Midbrain (tissue), 1 donor: ENCODE measurements at places on chromosomes 3 and 15.

DNA sequence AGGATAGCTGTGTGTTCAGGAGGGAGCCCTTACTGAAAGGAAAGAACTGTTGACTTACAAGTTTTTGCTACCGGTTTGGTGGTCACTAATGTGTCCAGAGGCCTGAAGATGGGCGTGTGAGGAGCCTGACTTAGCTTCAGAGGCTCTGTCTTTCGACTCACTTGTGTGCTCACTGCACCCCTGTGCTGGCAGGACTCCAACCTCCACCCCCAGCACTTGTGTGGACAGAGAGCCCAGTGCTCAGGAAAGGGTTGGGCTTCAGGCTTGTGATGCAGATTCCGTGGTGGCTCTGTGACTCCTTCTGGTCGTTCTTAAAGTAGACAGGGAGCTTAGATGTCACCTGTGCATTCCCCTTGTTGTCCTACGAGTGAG, 100.9 kb downstream of the PGPEP1L start:
- no peak for DNase-seq

GRCh38 chr3:8827641-8828040, 58.2 kb upstream of the OXTR start:
- no peak for DNase-seq

GRCh38 chr3:58462829-58463180, 29.1 kb upstream of the KCTD6 start:
- no peak for DNase-seq

DNA sequence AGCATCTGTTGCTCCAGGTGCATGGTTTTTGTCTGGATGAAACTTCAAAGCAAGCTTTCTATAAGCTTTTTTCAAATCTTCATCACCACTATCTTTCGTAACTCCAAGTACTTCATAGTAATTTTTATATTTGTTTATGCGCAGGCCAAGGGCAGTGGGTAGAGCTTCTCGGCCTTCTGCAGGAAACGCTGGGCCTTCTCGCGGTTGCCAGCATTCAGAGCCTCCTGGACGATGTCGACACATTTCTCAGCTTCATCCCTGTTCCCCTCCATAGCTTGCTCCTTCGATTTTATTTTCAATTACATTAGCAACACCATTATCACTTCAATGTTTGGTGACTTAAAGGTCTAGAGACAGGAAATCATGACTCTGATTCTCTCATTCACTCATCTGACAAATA, 20.2 kb downstream of the DENND4A start:
- DNase-seq, result no peak

- DNase-seq, result no peak
These were observed 122.1 kb upstream of the TMEM108 start for GRCh38 chr3:132916096-132916495.

GRCh38 chr3:153356908-153357307, 194.9 kb downstream of the RAP2B start:
- DNase-seq, result no peak

- no peak for DNase-seq
These were observed 67.2 kb downstream of the UMPS start for GRCh38 chr3:124797426-124797945.

GRCh38 chr3:78941587-78941986, 826.2 kb downstream of the ROBO1 start:
- no peak for DNase-seq

DNA sequence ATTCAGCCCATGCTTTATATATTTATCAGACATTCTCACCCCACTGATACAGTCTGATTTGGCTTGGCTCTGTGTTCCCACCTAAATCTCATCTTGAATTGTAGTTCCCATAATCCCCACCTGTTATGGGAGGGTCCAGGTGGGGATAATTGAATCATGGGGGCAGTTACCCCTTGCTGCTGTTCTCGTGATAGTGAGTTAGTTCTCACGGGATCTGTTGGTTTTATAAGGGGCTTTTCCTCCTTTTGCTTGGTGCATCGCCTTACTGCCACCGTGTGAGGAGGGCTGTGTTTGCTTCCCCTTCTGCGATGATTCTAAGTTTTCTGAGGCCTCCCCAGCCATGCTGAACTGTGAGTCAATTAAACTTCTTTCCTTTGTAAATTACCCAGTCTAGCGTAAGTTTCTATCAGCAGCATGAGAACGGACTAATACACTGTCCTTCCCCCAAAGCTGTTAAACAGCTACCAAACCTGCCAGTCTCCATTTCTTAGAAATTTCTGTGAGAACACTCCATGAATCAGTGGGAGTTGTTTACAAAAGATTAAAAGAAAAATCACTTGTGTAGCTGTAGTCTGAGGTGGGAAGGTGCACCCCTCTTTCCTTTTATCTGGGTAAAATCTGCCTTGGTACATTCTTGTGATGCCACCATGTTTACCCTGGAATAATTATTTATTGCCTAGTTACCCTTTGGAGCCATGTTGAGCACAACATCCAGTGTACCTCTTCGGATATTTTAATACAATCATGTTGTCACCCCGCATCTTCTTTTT, 160.5 kb downstream of the THSD4 start:
- no peak for DNase-seq

GRCh38 chr3:71641674-71642073, 58.1 kb upstream of the FOXP1 start:
- no peak for DNase-seq

- DNase-seq, result no peak
These were observed 85.5 kb upstream of the CDV3 start for GRCh38 chr3:133487920-133488540.

GRCh38 chr3:170078620-170079281, 41.0 kb downstream of the GPR160 start:
- DNase-seq, result no peak

- DNase-seq, result no peak
These were observed 79.3 kb upstream of the OXTR start for GRCh38 chr3:8848696-8849131.

DNA sequence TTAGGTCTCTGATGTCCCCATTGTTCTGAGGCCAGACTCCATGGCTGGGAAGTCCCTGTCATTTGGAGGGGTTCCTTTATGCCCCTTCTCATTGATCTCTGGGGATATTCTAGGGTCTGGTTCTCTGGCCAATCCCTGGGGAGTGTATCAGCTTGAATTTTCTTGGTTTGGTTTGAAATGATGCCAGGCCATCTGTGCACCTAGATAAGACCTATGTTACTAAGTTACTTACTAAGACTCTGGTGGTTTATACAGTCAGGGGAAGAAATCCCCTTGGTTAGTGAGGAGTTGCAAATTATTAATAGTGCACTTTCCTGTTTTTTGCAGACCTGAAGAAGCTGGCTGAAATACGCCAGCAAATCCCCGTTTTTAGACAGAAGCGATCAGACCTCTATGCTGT, 20.3 kb downstream of the NIT2 start:
- DNase-seq, result no peak

DNA sequence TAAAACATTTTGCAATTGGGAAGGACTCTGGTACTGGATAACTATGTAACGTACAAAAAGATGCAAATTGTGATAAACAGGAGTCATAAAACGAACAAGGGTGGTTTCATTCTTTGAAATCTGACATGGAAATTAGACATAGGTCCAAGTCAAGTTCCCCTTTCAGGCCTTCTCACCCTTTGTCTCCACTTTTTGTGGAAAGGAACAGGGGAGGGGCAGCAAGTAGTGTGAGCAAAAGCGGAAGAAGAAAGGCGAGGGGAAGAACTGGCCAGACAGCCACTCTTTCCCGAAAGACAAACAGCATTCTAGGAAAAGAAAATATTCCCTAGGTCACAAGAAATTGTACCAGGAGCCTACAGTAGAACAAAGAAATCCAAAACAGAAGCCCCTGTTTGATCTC, 52.6 kb downstream of the MCF2L2 start:
- peak; percentile 35 for DNase-seq

DNA sequence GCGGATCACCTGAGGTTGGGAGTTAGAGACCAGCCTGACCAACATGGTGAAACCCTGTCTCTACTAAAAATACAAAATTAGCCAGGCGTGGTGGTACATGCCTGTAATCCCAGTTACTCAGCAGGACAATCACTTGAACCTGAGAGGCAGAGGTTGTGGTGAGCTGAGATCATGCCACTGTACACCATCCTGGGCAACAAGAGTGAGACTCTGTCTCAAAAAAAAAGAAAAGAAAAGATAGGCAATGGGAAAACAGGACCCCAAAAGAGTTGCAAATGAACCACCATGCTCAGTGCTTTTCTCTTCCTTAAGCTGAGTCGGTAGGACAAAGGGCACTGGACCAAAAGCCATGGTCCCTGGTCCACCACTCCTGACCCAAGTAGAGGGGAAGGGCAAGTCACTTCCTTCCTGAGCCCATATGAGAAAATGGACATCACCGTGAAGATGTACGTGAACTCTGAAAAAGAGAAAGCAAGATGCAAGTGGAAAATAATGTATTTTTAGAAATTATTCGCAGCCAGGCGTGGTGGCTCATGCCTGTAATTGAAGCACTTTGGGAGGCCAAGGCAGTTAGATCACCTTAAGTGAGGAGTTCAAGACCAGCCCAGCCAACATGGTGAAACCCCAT, 2.6 kb downstream of the ITGB5 start:
- DNase-seq, result no peak

GRCh38 chr3:188916934-188917401, 254.8 kb upstream of the TPRG1 start:
- no peak for DNase-seq

- no peak for DNase-seq
These were observed 13.2 kb downstream of the POPDC2 start for GRCh38 chr3:119647171-119647570.

- DNase-seq, result no peak
These were observed 126.6 kb downstream of the ADAM10 start for GRCh38 chr15:58622877-58623276.

DNA sequence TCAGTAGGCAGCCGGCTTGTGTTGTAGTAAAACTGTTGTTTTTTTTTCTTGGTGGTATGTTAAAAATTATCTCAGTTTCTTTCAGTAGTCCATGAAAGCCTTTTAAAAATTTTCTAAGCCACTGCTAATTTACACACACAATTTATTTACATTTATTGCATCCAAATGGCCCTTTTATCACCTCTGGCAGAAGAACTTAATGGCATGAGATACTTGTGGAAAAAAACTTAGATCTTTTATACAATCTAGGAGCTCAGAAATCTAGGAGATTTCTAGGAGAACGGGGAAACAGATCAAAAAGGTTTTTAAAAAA, 1.4 kb downstream of the PPP2R3A start:
- no peak for DNase-seq

- DNase-seq, result no peak
These were observed 92.0 kb downstream of the FBN1 start for GRCh38 chr15:48553559-48553958.

GRCh38 chr3:102790747-102791325, 356.0 kb downstream of the ZPLD1 start:
- no peak for DNase-seq

DNA sequence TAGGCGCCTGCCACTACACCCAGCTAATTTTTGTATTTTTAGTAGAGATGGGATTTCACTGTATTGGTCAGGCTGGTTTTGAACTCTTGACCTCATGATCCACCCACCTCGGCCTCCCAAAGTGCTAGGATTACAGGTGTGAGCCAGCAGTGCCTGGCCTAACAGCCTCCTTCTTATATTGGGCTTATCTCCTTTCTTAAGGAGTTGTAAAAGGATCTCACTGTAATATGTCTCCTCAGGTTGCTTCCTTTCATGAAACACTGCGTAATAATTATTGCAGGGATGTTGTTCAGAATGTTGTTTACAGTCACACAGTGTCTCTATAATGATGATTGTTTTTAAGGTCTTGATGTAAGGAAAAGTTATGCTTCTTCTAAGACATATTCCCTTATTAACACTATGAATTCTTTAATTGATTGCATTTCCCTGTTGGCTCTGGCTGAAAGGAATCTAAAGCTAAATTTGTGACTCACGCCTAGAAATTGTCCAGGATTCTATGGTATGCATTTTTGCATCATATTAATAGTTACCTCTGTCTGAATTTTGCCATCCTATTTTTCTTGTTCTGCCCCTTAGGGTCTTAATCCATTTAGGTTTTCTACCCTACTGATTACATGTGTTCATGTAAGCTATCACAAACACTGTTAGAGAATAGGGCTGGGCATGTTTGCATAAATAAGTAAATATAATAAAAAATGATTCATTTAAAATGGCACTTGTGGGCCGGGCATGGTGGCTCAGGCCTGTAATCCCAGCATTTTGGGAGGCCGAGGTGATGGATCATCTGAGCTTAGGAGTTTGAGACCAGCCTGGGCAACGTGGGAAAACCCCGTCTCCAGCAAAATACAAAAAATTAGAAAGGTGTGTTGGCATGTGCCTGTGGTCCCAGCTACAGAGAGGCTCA, 24.5 kb upstream of the RNF111 start:
- DNase-seq, result no peak

DNA sequence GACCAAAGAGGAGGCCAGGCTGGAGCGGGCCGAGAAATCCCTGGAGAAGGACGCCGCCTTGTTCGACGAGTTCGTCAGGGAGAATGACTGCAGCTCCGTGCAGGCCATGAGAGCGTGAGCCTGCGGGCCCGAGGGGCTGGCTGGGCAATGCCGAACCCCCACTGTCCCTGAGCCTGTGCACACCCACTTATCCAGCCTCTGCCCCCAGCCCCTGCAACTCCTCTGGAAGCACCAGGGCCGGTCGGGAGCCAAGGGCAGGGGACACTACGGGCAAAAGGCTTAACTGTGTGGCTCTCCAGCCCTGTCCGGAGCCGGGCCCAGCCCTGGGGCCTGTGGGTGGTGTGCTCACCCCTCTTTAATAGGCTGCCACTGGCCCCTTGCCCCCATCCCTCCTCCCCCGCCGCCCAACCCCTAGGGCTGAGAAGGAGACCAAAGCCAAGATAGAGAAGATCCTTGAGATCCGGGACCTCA, 24.0 kb downstream of the CFAP100 start:
- no peak for DNase-seq

DNA sequence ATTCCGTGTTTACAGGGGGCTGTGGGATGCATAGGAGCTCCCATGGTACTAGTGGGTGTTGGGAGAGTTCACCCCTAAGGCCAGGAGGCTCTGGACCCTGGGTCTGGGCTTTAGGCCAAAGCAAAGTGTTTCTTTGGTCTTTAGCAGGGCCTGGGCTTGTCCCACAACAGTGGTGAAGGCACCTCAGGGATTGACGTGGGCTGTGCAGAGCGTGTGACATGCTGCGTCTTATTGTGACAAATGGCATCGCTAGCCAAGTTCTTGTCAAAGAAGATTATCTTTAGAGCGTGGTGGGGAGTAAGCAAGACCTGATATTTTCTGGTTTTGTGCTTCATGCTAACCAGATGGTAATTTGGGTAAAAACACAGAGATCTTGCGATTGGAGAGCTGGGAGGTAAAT, 170.1 kb downstream of the APBA2 start:
- DNase-seq, result no peak

- no peak for DNase-seq
These were observed 352.1 kb upstream of the MEIS2 start for GRCh38 chr15:37452498-37452897.

DNA sequence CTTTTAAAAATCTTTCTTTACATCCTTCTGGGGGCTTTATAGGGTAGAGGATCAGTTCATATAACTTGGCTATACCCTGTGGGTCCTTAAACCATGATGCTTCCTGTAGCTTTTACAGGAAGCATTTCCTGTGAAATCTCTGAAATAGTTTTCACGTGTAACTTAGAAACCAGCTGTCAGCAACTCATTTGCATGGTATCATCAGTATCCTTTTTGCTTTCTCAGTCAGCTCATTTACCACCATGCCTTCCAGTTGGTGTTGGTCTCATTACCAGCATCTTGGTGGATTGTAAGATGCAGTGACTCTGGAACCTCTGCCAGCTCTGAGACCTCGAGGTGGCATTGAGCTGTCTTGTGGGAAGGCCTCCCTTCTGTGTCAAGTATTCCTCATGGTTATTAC, 96.7 kb upstream of the MYZAP start:
- no peak for DNase-seq
